T1000 (cell line): ENCODE measurements at places on chromosomes 11 and 22.

GRCh38 chr22:18075101-18075719, 2.6 kb upstream of the PEX26 start:
- no peak for DNase-seq

- DNase-seq, result no peak
Measured at GRCh38 chr11:134503100-134503499, 91.1 kb upstream of the B3GAT1 start.

DNA sequence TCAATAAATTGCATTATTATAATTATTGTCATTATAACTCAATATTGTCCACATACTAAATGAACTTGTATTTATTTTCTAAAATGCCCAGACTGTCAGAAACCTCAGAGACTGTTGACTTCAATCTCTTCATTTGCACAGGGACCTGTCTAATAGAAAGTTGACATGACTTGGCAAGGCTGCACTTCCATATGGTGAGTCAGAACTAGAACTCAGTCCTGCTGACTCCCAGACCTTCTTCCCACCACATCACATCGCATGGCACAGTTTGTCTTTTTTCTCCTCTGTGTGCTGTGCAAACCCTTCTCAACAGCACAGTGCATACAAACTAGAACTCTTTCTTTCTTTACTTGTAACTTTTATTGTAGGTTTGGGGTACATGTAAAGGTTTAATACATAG, 215.1 kb upstream of the BLID start:
- DNase-seq, result no peak

- no peak for DNase-seq
Measured at GRCh38 chr11:19905280-19905853, 192.7 kb downstream of the NAV2 start.

- DNase-seq, result no peak
Measured at GRCh38 chr22:36386900-36387708, 663 bp downstream of the MYH9 start.

DNA sequence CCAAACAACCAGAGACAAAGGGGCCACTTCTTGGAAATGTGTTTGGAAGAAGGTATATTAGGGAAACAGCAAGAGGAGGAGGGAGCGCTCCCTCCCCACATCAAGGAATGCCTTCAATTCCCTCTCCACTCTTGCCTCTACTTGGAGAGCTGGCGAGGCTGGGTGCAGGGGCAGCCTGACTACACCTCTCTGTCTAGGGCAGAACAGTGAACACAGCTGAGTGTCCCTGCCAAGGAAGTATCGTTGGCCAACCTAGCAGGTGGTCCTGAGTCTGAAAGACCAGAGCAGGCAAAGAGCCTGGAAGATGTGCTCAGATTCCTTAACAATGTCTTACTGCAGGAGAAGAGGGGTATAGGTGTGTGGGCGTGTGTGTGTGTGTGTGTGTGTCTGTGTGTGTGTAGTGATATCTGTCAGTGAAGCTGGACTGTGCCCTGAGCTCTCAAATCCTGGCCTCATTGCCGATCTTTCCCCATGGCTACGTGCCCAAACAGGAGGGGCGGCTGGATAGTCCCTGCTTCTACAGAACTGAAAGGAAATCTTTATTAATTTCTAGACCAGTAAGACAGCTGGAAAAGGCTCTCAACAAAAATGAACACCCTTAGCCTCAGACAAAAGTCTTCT, 46.8 kb downstream of the PAMR1 start:
- DNase-seq, result no peak

DNA sequence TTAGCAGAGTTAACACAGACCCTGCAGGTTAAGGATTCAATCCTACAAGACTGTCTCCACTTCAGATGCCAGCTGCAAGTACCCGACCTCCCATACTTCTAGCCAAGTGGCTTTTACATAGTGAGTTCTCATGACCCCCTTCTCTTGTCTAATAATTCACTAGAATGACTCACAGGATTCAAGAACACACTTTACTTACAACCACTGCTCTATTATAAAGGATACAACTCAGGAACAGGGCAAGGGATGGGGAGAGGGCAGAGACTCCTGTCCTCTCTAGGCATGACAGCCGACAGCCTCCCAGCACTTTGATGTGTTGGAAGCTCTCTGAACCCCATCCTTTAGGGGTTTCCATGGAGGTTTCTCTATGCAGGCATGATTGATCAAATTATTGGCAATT, 60.0 kb downstream of the MYO18B start:
- DNase-seq, result no peak

DNA sequence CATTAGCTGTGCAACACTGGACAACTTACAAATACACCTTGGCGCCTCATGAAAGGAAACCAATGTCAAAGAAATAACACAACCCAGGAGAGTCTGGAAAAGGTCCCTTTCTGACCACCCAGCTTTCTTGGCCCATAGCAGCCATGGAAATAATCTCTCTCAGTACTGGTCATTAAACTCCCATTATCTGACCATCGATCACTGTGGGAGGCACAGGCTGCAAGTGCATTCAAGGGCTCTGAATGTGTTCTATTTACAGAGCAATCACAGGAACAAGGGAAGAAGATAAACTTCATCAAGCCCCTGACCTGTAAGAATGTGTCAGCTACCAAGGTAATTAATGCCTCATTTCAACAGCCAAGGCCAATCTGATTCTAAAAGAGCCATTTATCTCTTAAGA, 40.1 kb downstream of the CTSC start:
- no peak for DNase-seq

DNA sequence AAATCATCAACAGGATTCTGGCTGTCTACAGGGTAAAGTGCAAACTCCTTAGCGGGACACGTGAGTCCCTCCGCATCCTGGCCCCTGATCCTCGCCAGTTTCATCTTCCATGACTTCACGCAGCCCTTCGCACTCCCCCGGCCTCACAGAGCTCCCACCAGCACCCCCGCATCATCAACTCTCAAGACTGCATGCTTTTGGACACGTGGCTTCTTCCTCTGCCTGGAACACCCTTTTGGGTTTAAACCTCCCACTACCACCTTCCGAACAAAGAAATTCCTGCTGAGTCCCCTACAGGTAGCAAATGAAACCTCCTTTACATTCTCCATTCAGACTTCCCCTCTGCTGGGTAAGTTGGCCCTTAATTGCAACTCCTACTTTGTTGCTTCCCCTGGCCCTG, 12.6 kb upstream of the EIF3M start:
- DNase-seq, result no peak

DNA sequence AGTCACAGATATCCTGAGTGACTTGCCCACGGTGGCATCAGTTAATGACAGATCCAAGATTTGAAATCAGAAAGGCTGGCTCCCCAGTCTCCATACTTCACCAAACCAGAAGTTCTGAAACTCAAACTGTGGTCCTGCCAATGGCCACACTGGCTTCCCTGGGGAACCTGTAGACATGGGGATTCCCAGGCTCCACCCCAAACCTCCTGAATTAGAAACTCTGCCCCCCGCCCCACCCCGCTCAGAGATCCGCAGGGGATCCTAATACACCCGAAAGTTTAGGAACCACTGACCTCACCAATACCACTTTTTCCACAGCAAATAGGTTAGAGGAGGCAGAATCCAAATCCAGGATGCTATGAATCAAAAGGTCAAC, 15.3 kb downstream of the RTN4RL2 start:
- no peak for DNase-seq

GRCh38 chr11:9385327-9385899, 961 bp downstream of the IPO7 start:
- no peak for DNase-seq

DNA sequence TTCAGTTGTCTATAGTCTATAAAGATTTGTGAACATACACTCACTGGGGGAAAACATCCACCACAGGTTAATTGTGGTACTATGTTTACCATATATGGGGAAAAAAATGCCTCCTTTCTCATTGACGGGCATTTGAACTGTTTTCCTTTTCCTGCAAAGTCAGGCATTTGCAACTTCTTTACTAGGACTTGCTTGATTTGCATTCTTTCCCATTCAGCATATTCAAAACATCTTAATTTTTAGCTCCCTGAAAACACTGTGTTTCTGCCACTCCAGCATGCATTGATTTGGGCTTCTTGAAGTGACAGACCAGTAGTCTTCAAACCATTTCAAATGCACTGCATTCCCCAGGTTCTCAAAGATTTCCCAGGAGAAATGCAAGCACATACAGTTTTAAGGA, 67.6 kb downstream of the INSC start:
- DNase-seq, result no peak

GRCh38 chr22:44827666-44828190, 75.4 kb downstream of the ARHGAP8 start:
- DNase-seq, result no peak

GRCh38 chr11:28701760-28702449, 593.7 kb downstream of the METTL15 start:
- peak; percentile 27 for DNase-seq

GRCh38 chr22:43996170-43996980, 27.7 kb upstream of the PARVB start:
- DNase-seq, result no peak

DNA sequence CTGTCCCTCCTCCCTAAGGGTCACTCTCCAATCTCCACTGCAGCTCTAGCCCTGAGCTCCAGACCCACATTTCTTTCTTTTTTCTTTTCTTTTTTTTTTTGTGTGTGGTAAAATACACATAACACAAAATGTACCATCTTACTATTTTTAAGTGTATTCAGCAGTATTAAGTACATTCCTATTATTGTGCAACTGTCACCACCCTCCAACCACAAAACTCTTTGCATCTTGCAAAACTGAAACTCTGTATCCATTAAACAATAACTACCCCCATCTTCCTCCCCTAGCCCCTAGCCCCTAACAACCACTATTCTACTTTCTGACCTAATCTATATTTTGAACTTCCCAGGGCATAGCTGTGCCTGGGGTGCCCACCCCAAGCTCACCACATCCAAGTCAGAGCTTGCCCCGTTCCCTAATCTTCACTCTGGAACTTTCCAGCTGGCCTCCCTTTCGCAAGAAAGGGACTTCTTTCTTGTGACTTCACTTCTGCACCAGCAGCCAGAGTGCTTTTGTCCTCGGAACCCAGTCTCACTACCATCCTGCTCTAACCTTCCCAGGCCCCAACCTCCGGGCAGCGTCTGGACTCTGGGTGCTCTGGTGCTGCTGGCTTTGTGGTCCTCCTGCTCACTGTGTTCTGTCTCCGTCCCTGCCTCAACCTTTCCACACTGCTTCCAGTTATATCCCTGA, 30.7 kb downstream of the PARVG start:
- DNase-seq, result no peak

- no peak for DNase-seq
Measured at GRCh38 chr11:2728663-2729332, 29.0 kb upstream of the KCNQ1OT1 start.

GRCh38 chr11:10298342-10298741, 4.3 kb upstream of the SBF2 start:
- no peak for DNase-seq

DNA sequence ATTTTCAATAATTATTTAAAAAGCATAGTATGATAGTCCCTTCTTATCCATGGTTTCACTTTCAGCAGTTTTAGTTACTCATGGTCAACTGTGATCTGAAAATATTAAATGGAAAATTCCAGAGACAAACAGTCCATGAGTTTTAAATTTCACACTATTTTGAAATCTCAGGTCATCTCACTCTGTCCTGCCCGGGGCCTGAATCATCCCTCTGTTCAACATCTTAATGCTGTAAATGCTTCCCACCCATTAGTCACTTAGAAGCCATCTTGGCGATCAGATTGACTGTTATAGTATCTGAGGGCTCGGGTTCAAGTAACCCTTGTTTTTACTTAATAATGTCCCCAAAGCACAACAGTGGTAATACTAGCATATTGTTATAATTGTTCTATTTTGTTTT, 1509.3 kb downstream of the FAM181B start:
- DNase-seq, result no peak

- no peak for DNase-seq
Measured at GRCh38 chr11:96134602-96135001, 208.4 kb downstream of the MAML2 start.

DNA sequence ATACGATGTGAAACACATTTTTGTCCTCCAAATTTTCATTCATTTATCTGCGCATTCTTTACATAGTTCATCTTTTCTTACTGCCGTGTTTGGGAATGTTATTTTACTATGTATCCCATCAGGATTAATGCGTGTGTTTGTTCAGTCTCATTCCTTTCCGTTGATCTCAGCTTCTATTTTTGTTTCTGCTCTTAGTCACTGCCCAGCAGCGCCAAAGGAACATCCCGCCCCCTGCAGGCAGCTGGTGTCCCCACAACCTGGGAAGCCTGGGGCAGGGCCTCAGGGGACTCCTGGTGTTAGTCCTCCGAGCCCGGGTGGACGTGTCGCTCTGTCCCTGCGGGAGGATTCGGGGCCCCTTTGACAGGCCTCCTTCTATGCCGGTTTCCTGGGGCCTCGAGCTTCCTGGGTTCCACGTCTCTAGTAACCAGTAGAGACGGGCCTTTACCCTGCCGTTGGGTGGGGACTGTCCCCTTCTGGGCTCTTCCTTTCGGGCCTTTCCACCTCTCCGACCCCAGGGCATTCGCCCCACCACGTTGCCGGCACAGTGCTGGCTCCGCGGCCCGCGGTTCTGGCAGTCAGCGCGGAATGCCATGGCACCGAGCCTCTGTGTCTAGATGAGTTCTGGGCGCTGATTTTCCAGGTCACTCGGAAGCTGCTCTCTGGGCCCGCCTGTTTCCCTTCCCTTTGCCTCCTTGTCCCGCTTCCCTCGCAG, 39.8 kb downstream of the WEE1 start:
- DNase-seq, result peak; percentile 87

GRCh38 chr22:49018601-49019000, 809.1 kb downstream of the BRD1 start:
- DNase-seq, result no peak

DNA sequence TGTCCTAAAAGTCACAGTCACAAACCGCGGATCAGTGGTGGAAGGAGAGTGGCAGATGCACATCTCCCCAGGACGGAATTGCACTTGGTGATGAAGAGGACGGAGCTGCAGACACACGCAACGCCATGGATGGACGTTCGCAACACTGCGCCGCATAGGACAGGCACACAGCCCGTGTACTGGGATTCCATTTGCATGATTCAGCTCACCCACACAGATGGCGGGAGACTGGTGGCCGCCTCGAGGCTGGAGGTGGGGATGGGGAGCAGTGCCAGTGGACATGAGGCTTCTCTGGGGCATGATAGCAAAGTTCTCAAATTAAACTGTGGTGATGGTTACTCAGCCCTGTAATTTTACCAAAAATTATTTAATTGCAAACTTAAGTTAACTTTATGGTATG, 37.4 kb downstream of the DUSP8 start:
- DNase-seq, result no peak

DNA sequence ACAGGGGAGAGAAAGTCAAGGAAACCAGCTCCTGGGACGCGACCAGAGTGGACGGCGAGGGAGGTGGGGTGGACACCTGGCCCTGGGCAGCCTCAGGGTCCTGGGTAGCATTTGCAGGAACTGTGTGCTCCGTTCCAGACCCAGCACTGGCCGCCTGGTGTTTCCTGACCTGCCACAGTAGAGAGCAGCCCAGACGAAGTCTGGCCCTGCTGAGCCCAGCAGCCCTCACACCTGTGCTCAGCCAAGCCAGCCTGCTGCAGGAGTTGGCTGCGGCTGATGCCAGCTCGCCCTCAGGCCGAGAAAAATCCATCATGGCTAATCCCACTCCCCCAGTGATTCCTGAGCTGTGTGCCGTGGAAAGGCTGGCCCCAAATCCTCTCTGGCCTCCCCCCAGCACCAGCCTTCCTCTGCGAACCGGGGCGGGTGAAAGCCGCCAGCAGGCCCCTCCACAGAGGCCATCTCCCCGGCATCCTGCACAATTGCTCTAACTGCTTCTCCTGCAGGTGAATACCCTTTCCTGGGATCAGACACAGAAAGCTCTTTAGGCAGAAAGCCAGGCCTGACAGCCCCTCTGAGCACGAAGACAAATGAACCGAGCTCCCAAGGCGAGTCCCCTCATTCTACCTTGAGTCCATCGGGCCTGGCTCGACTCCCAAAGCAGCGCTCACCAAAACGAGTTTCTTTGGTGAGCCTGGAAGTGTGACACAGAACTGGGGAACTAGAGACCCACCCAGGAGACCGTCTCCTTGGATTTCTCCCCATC, 88.6 kb downstream of the RTL6 start:
- no peak for DNase-seq
